ENCODE measurements at places on chromosomes 12 and 14.

GRCh38 chr12:19451196-19451595 lies 11.9 kb downstream of the AEBP2 start:
- no peak for DNase-seq

- no peak for DNase-seq
These were observed 176.8 kb downstream of the GXYLT1 start for GRCh38 chr12:41967668-41968500.

DNA sequence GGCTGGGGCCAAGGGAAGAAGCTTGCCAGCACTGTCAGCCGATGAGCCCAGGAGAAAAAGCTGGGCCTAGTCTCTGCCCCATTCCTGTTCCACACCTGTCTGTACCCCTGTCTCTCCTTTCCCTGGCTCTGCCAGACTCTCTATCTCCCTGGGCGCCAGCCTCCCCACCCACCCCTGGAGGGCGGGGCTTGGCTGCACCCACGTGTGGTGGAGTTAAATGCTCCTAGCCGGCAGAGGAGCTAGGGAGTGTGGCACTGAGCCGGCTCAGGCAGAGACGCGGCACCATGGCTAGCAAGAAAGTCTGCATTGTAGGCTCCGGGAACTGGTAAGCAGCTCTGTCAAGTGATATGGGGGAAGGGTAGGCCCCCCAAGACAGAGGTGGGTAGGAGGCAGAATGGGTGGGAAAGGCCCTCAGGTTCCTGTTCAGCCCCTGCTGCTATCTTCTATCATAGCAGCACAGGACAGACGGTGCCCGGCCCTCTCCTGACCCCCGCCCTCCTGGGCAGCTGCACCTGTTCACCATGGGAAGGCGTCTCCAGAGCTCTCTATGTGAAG lies at the start of gene GPD1:
Gene GPD1 (plus strand): TSS at position 242 of the 555 bp plus-strand sequence. CDS start 43 bp downstream, at position 285.
- no peak for DNase-seq

DNA sequence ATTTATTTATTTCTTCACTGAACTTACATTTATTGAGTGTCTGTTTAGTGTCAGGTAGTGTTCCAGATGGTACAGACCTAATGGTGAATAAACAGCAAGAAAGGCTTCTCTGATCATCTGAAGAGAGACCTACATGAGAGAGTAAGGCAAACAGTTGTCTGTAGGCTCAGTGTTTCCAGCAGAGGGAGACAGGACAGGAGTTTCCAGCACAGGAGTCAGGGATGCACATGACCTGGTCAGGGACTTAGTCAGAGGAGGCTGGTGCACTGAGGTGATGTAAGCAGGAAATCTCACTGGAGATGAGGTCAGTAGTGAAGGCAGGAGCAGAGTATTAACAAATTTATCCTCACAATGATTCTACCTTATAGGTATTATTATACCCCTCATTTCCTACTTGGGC lies 233.2 kb downstream of the MDGA2 start:
- DNase-seq, result no peak

DNA sequence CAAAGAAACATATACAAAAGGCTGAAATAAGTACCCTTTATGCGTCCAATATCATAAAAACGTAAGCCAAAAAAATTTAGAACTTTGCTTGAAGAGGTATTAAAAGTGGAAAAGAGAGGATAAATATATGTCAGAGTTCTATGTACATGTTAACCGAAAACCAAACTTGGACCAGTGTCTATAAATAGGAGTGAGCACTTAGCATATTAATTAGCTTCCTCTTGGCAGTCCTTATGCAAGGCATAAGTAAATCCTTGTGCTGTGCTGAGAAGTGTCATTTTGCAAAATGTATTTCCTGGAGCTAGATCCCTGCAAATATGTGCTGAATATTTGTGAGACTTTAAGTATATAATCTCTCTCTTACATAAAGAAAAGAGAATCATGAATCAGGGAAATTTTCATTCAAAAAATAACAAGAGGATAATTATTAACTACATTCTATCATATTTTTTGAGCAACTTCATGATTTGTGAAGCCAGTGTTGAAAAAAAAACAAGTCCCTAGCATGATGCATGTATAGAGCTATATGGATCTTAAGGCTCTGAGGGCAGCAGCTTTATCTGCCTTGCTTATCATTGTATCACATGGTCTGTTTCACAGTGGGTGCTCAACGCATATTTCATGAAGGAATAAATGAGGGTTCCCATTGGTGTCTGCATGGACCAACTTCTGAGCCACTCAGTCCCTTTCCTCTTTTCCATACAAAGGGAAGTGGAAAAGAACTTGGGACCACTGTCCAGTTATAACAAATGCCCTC lies 326.1 kb downstream of the PDZRN4 start:
- DNase-seq, result no peak

GRCh38 chr12:124543052-124543589 lies 24.3 kb downstream of the NCOR2 start:
- DNase-seq, result no peak

GRCh38 chr12:1719139-1719538 lies 28.3 kb downstream of the ADIPOR2 start:
- no peak for DNase-seq

GRCh38 chr12:10363914-10364814 lies 25.7 kb downstream of the KLRK1 start:
- no peak for DNase-seq

DNA sequence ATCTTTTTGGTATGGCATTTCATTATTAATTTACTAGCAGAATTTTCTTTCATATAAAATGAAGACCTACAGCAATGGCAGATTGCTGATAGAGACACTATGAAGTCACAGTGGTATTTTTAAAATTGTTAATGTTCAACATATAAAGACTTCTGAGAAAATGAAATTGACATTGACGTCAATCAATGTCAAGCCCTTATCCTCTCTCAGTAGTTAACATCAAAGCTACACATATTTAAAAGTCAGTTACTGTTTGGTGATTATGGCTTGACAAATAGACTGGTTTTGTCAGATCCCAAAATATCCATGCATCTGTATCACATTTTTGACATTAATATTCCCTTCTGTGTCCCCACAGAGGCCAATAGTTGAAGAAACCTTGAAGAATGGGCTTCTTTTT lies 1069.1 kb upstream of the SEL1L start:
- DNase-seq, result no peak

DNA sequence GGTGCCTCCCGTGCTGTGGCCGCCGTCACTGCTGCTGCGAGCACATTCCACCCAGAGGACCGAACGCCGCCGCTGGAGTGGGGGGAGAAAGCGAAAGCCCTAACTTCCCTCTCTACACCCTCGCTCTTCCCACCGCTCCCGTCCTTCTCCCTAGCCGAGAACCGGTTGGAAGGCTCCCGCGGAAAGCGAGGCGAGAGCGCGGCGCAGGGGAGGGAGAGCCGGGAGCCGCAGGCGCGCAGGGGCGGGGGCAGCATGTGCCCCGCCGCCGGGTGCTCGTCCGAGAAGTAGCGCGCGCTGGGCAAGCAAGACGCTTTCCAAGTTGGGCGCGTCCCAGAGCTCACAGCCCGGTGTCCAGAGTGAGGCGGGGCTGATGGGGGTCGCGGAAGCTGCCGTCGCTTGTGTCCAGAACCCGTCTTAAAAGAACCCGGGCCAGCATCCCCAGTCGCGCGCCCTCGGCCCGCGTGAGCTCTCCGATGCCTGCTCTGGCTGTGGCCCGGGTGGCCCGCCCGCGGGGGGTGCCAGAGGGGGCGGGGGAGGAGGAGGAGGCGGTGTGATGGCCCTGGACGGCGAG lies at the start of gene TRHDE:
Gene TRHDE (plus strand): TSS at position 280 of the 571 bp plus-strand sequence. CDS start 274 bp downstream, at position 554.
- DNase-seq, result no peak

GRCh38 chr14:50542941-50543418 lies 10.6 kb upstream of the MAP4K5 start:
- no peak for DNase-seq

DNA sequence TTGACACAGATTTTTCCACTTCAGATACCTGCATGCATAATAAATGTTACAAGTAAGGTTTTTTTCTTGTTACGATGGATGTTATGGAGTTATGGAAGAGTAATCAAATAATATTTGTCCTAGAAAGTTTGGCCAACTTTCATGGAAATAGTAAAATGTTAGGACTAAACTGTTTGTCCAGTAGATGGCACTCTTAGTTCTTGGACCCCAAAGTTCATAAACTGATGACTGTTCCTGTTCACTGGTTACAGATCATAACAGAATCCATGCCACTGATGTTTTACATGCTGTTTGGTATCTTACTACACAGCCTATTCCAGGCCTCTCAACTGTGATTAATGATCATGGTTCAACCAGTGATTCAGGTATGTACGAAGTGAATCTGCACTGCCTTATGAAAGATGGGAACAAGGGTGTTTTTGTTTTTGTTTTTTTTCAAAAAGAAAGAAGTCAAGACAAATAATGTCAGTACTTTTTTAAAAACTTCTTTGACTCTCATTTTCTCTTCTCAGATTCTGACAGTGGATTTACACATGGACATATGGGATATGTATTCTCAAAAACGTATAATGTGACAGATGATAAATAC lies 48.8 kb upstream of the SLCO1C1 start:
- no peak for DNase-seq

DNA sequence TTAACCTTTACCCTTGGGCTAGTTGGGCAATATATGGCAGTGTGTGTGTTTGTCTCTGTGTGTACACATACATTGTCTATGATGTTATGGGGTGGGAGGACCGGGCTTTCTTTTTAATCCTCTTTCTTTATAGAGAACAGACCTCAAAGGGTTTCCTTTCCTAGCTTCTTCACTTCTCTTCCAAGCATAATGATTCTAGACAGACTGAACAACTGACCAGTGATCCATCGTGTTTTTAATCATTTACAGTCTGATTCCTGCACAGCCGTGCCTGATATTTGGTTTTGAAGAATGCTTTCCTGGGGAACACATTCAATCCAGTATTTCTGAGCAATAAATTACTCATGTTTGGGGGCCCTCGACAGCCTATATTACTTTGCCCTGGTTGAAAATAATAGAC lies 481.1 kb upstream of the DCN start:
- DNase-seq, result no peak
